Activated CD4-positive, CD25-positive, alpha-beta regulatory T cell treated with anti-CD3 and anti-CD28 coated beads, Interleukin-2, amount 50 U/mL, for 24 hours (primary cell): ENCODE measurements at places on chromosomes 7 and 10.

DNA sequence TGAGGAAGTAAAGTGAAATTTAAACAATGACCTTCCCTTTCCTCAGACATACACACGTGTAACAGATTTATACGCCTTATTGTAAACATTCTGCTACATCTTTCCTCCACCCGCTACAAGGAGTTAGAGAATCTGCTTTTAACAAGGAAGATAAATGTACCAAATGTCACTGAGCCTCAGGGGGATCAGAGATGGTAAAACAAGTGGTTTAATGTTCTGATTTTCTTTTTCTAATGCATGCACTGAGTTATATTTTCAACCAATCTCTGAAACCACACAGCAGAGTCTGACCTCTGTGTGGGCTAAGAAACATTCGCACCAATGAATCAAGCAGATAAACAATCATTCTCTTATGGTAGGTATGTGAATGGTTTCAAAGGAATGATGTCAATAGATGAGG, 599.5 kb downstream of the ARL4A start:
- ATAC-seq: no peak

DNA sequence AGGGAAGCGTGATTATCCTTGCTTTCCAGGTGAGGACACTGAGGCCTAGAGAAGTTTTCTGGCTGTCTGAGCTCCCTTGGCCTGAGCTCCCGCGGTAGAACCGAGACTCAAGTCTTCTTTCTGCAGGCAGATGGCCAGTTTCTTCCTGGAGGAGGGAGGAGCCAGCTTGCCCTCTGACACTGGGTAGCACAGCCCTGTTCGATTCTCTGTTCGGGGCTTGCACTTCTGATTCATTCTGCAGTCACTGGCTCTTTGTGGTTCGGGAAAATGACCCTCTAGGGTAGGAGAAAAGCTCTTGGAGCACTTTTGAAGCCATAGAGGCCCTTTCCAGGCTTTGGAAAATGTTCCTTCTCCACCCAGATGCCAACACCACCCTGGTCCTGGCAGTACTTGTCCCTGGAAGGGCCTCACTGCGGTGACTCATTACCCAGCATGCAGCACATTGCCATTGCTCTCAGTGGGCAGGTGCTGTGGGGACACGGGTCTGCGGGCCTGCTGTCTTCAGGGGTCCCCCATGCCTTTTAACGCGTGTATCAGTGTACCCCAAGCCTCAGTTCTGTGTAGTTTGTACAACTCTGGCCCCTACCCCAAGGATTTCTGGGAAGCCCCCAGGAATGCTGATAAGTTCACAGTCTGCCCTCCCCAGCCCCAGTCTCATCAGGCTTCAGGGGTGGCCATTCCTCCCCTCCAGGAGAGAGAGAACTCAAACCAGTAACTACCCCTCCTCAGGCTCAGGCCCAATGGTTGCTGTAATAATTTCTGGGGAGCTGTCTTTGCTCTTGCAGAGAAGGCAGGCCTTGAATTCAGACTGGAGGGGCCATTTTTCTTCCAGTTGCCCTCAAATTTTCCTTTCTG, 11.9 kb downstream of the CHST3 start:
- ATAC-seq: no peak

GRCh38 chr7:101870361-101871062, 53.1 kb downstream of the CUX1 start:
- ATAC-seq: no peak

GRCh38 chr10:104274762-104275721, 6.1 kb downstream of the GSTO2 start:
- ATAC-seq: peak; percentile 81

- peak; percentile 69 for ATAC-seq
Measured at GRCh38 chr10:62183442-62183841, 85.2 kb downstream of the RTKN2 start.
